ENCODE measurements at places on chromosomes 1 and 21. TPM values are rescaled to one million over a fixed set of nuclear protein-coding genes. Genes with fewer than 3 reads are reported as not detected.

GRCh38 chr1:64882574-64883255, 83.6 kb downstream of the JAK1 start:
- DNase-seq, result no peak

The TMIGD3 gene
- total RNA-seq, result not detected

The ANGPTL1 gene
- not detected for total RNA-seq

GRCh38 chr1:173823781-173824314, 625 bp upstream of the DARS2 start:
- peak; percentile 5 for DNase-seq

DNA sequence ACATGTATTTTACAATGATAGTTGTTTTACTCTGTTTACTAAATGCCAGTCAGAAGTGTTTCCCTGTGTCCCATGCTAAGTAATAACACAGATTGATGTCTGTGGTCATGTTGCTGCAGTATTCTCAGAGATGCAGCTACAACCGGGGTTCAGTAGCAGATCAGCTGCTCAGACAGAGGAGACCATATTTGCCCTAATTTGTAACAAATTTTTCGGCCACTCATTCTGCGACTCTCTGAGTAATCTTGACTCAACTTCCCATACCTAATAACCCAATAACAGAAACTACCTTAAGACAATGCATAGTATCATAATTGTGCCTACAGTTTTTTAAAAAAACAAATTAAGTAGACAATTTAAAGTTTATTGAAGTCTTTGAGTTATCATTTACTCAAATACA, 32.6 kb downstream of the NIBAN1 start:
- DNase-seq, result no peak

DNA sequence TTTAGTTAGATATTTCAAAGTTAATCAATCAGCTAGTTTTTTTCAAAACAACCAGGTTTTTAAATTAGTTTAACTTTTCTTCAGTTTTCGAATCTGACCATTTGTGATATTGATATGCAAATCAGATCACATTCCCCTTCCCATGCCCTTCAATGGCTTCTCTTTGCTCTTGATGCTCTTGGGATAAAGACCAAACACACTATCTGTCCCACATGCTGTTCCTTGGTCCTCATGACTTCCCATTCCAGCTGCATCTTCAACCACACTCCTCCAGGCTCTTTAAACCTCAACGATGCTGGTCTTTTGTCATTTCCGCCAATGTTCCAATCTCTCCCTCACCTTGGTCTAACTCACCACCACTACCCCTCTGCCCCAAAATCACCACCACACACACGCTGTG, 285.8 kb downstream of the LMX1A start:
- no peak for DNase-seq

The NUP210L gene
- total RNA-seq, result 0.11 TPM

- no peak for DNase-seq
These were observed 26.5 kb upstream of the ITLN1 start for GRCh38 chr1:160911441-160911840.

The APOBEC4 gene
- total RNA-seq, result not detected

The GPR161 gene
- 0.53 TPM for total RNA-seq

The SASS6 gene
- 16.7 TPM for total RNA-seq

DNA sequence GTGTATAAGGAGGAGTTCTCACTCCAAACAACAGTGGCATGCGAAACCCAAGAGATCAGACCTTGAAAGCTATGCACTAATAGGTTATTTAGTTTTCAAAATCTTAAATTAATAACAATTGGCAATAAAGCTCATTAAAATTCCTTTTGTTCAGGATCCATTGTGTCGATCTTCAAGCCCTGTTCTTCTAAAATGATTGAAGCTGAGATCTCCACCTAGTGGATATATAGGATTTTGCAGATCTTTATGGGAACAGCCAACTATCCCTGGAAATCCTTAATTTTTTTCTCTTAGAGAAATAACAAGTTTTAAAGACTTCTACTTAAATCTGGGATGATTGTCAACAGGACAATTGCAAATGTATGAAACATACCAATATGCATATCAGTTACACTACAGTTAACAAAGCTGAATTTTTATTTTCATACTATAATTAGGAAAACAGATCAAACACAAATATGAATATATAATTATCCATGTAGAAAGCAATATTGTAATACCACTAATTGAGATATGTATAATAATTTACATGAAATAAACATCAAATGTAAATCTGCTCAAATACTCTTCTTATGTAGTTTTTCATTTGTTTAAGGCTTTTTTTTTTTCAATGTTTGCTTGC, 43.3 kb downstream of the LRRC53 start:
- no peak for DNase-seq

DNA sequence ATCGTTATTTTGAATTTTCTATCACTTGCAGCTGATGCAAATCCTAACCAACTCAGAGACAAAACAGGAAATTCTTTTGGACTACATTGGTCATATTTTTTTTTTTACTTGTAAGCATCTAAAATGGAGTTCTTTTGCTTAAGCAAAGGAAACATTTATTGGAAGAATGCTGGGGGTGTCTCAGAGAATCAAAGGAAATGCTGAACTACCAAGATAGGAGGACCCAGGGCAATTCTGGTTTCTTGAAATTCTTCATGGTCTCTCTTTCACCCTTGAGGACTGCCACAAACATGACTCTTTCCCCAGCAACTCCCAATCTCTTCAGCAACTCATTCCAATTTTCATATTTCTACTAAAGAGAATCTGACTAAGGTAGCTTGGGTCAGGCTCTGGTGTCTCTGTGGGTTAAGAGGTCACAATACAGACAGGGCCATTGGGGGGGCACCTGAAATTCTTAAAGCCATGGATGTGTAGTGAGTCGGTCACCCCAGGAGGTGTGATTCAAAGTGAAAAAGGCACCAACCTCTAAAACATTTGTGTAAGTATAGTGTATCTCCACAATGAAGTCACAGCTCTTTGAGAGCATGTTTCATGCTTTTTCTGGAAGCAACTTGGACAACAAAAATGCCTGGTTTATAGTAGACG, 171.1 kb upstream of the FGGY start:
- no peak for DNase-seq

GRCh38 chr1:159949123-159949522, 3.7 kb upstream of the IGSF9 start:
- no peak for DNase-seq

The ANKRD45 gene
- not detected for total RNA-seq

- DNase-seq, result no peak
These were observed 95.1 kb downstream of the SIPA1L2 start for GRCh38 chr1:232534552-232535517.

- DNase-seq, result no peak
These were observed 3.8 kb downstream of the PRDM2 start for GRCh38 chr1:13703558-13704490.

- DNase-seq, result no peak
These were observed 54.0 kb upstream of the COL11A1 start for GRCh38 chr1:103162360-103162759.

The KIF26B gene
- total RNA-seq, result 0.16 TPM

DNA sequence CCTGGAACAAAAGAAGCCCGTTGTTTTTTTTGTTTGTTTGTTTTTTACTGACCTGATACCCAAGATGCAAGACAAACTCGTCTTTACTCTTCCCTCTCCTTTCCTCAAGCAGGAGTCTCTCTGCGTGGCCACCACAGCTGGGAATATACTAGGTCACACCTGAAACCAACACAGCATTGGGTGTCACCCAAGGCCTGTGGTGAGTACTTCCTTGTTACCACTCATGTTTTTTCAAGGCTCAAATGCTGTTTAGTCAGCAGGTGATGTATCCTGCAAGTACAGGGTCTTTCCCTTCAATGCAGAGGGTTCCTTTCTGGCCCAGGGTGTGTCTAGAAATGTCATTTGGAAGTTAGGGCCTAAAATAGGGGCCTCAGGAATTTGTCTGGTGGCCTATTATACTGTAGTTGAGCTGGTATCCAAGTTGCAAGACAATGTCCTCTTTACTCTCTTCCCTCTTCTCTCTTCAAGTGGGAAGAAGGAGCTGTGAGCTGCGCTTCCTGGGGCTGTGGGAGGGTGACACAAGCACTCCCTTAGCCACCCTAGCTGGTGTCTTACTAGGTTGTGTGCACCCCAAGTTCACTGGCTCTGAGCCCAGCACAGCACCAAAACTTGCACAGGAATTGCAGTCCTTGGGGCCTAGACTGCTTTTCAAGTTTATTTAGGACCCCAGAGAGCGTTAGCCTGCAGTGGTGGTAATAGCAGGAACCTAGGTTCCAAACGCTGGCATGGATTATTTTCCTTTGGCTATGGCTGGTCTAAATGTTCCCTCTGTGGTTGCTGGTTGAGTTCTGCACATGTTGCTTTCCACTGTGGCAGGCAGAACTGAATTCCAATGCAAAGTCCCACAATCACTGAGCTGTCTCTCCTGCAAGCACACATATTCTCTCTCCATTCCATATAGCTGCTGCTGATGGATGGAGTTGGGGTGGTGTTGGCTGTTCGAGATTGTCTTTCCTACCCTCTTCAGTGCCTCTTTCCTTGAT, 91.4 kb upstream of the LYPLAL1 start:
- no peak for DNase-seq
